Keratinocyte (primary cell): ENCODE measurements at places on chromosomes 3 and 15.

GRCh38 chr3:129263161-129263910 is 13.9 kb downstream of the COPG1 start:
- no peak for DNase-seq

- no peak for DNase-seq
Observed at GRCh38 chr3:63914312-63914711, 2.1 kb upstream of the SCAANT1 start.

GRCh38 chr3:36944012-36944640 is 728 bp downstream of the TRANK1 start:
- DNase-seq: no peak

GRCh38 chr15:34818526-34818925 is 23.2 kb upstream of the ACTC1 start:
- DNase-seq: no peak

GRCh38 chr3:46091741-46092701 is 64.7 kb upstream of the XCR1 start:
- no peak for DNase-seq

DNA sequence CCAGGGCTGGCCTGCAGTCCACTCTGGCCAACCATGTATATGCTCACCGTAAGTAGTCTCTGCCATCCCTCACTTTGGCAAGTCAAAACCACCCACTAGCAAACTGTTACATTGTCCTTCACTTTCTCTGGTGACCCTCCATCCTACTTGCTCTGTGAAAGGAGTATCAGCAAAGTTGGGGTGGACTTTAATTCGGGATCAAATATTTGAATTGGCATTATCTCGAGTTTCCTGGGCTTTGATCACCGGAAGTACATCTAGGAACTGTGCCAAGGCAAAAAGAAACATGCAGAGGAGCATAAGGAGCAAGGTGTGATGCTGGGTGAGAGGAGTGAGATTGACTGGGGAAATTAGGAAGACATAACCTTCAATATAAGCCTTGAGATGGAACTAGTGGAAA is 188.9 kb upstream of the P2RY1 start:
- DNase-seq: no peak

GRCh38 chr15:37097144-37097919 is 3.0 kb downstream of the MEIS2 start:
- DNase-seq: no peak

DNA sequence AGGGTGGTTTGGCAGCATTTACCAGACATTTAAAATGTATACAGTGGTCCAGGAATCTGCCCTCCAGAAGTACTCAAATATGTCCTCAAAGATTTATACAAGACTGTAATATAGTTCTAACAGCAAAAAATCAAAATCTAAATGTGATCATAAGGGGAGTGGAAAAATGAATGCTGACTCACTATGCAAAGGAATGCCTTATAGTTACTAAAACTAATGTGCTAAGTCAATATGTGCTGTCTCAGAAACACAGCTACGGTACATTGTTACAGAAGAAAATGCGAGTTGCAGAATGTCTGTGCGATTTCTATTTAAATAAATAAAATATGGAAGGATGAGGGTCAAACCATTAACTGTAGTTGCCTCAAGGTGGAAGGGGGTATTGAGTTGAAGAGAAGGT is 230.1 kb upstream of the UBE2E1 start:
- DNase-seq: no peak

DNA sequence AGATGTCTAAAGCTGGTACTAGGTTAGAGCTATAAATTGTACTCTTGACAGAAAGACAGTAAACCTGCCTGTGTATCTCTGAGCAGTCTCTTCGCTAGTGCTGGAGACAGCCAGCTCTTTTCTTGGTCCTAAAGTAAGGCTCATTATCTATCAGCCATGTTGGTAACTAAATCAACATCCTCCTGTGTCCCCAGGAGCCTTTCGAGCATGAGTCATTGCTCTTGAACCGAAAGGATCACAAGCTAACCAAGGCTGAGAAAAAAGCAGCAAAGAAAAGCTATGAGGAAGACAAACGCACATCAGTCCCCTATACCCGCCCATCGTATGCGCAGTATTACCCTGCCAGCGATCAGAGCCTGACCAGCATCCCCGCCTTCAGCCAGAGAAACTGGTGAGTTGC is 25.0 kb upstream of the TEX264 start:
- DNase-seq: no peak

DNA sequence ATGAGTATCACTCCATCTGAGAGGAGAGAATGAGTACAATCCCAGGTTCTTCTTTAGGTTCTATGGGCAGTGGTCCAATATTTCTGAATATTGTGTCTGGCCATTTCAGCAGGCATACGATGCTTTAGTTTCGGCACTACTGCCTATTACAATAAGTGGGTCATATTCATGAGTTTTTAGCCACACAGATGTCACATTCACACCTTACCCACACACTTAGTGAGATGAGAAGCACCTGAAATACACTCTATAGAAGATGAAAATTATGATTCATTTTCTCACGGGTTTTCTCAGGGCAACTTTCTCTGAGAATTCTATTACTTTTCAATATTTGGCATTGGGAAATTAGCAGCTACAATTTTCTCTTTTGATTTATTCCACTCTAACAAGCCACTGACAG is 132.2 kb downstream of the TGFBR2 start:
- no peak for DNase-seq

- no peak for DNase-seq
Observed at GRCh38 chr3:172634948-172635347, 75.9 kb downstream of the NCEH1 start.

DNA sequence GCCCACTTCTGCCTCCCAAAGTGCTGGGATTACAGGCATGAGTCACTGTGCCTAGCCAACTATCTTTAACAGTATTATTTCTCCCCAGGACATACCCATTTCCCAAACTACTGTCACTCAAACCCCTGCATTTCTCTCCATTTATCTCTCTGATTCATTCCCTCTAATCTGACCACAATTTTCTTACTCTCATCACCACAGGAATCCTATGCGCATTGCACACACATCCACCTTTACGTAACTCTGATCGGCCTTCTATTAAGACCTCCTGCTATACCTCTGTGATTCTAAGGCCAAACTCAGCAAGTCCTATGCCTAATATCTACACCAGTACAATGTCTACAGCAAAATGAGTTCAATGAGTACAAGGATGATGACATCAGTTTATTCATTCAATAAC is 235.0 kb downstream of the ULK4 start:
- no peak for DNase-seq

- DNase-seq: no peak
Observed at GRCh38 chr3:105788593-105788992, 80.2 kb downstream of the CBLB start.

GRCh38 chr15:30991255-30992235 is at the start of gene MTMR10:
Gene MTMR10 (minus strand): TSS chr15:30991628. CDS start chr15:30991506, 122 bp downstream.
- DNase-seq: no peak

- no peak for DNase-seq
Observed at GRCh38 chr3:138942271-138942670, 4.7 kb downstream of the FOXL2 start.

- DNase-seq: no peak
Observed at GRCh38 chr3:160001148-160001760, 12.6 kb downstream of the IL12A start.

- DNase-seq: no peak
Observed at GRCh38 chr15:48442011-48442410, 110.8 kb downstream of the DUT start.

DNA sequence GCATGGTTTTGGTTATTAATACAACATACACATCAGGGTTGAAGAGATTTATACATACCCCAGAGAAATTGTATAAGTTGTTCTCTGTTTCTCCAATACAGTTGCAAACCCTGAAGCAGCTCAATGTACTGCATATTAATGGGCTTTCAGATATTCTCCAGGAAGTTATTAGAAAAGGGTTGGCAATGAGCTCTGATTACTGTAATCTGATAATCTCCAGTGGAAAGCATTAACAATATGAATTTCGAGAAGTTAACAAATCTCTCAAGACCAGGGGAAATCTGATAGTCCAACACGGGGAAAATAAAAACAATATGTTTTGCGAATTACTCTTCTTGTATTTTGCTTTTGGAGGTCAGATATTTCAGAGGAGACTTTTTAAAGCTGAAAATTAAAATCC is 950.1 kb downstream of the TBL1XR1 start:
- no peak for DNase-seq

- DNase-seq: no peak
Observed at GRCh38 chr3:23991306-23991682, 46.2 kb downstream of the NR1D2 start.

- no peak for DNase-seq
Observed at GRCh38 chr15:72671525-72671924, 14.5 kb downstream of the HIGD2B start.

GRCh38 chr3:161236240-161236639 is 15.1 kb downstream of the NMD3 start:
- no peak for DNase-seq

DNA sequence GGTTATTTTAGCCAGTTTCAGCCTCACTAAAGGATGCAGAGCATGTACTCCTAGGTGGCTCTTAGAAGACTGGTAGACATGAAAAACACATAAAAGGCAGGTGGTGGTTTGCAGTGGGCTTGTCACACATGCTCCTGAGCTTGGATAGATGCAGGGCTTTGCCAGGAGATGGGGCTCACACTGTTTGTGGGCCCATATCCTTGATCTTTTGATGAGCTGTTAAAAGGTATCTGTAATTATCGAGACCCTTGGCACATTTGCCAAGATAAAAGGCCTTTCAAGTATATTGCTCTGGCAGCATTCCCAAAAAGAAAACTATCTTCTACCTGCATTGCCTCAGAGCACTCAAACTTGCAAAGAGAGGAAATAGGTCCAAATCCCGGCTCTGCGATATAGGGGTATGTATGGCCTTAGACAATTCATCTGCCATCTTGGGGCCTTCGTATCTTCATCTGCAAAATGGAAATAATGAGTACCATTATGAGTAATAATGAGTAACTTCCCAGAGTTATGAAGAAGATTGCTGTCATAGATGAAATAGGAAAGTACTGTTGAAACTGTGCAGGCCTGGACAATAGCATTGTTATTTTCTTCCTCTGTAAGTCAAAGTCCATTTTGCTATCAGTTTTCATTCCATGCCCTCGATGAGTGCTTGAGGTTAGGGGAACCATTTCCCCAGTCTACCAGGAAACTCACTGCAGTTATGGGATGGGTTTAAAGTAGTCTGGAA is 172.7 kb downstream of the SYNPR start:
- DNase-seq: peak; percentile 5

DNA sequence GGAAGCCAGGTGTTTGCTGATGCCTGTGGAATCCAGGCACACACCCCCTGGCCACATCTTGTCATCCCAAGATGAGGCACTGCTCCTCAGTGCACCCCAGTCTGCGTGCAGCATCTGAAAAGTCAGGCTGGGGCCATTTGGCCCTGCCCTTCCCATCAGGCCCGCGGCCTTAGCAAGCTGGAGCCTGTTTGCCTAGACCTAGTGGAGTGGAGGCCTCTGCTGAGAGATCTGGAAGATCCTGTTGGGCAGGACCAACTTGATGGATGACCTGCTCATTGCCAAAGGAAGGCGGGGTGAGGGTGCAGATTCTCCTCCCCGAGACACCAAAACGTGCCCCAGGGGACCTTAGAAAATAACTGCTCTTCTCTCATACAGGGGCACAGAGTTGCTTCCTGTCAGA is 220.2 kb downstream of the SHQ1 start:
- peak; percentile 94 for DNase-seq

DNA sequence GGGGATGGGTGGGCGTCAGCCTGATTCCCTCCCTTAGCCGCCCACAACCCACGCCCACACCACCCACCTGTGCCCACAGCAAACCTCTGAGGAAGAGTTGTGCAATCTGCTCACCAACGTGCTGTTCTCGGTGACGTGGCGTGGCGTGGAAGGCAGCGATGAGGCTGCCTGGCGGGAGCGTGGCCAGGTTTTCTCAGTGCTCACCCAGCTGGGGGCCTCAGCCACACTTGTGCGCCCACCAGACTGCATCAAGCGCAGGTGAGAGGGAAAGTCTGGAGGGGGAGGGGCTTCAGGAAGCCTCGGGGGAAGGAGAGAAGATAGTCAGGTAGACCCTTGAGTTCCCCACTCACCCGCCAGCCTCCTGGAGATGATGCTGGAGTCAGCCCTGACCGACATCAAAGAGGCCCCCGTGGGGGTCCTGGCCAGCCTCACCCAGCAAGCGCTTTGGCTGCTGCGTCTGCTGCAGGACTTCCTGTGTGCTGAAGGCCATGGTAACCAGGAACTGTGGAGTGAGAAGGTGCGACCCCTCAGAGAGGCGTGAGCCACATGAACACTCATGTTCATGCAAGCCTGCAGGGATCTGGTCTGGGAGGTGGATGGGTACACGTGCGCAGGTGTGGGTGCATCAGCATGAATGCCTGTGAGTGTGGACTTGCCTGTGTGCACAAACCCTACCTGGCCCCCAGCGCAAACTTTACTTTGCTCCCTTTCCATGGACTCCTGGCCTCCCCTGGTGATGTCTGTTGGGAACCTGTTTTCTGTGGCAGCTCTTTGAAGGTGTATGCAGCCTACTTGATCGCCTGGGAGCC is 21.7 kb downstream of the NBEAL2 start:
- DNase-seq: no peak

- DNase-seq: no peak
Observed at GRCh38 chr15:57403566-57404325, 27.4 kb downstream of the CGNL1 start.

- DNase-seq: no peak
Observed at GRCh38 chr15:67096546-67097294, 31.3 kb downstream of the SMAD3 start.
